ENCODE measurements at places on chromosomes 16 and 17.

GRCh38 chr17:8120520-8121406 lies 2.4 kb upstream of the ALOXE3 start:
- DNase-seq, result peak; percentile 43

- no peak for DNase-seq
Observed at GRCh38 chr17:2972749-2973148, 90.7 kb downstream of the OR1D5 start.

- no peak for DNase-seq
Observed at GRCh38 chr16:19382887-19383816, 34.5 kb upstream of the TMC5 start.

GRCh38 chr17:66466106-66466820 lies 163.8 kb downstream of the PRKCA start:
- DNase-seq, result no peak

DNA sequence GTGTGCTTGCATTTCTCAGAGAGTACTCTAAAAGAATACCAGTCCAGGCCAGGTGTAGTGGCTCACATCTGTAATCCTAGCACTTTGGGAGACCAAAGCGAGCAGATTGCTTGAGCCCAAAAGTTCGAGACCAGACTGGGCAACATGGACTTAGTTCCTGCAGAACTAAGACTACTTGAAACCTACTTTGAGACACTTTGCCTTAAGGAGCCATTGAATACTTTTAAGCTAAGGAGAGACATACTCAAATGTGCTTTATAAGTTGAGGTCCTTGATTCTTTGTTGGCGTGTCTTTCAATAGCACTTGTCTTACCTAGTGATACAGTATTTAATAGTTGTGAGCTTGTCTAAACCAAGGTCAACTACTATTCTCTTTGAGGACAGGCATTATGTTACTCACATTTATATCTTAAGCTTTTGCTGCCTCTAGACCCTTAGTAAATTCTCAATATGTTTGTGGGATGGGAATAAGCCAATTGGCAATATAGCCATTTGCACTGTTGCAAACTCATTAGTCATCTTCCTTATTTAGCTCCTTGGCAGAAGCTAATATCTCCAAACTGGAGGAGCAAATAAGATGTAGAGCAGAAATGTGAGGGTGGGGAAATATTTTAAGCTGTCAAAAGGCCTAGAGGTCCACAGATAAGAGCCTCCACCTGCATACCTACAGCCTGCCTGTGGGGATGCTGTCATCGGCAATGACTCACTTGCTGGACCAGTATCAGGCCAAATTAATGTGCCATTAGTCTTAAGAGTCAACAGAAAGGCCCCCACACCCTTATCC lies 16.3 kb downstream of the SCPEP1 start:
- DNase-seq, result no peak
